ENCODE measurements at places on chromosomes 13 and 19. TPM values are rescaled to one million over a fixed set of nuclear protein-coding genes. Genes with fewer than 3 reads are reported as not detected.

DNA sequence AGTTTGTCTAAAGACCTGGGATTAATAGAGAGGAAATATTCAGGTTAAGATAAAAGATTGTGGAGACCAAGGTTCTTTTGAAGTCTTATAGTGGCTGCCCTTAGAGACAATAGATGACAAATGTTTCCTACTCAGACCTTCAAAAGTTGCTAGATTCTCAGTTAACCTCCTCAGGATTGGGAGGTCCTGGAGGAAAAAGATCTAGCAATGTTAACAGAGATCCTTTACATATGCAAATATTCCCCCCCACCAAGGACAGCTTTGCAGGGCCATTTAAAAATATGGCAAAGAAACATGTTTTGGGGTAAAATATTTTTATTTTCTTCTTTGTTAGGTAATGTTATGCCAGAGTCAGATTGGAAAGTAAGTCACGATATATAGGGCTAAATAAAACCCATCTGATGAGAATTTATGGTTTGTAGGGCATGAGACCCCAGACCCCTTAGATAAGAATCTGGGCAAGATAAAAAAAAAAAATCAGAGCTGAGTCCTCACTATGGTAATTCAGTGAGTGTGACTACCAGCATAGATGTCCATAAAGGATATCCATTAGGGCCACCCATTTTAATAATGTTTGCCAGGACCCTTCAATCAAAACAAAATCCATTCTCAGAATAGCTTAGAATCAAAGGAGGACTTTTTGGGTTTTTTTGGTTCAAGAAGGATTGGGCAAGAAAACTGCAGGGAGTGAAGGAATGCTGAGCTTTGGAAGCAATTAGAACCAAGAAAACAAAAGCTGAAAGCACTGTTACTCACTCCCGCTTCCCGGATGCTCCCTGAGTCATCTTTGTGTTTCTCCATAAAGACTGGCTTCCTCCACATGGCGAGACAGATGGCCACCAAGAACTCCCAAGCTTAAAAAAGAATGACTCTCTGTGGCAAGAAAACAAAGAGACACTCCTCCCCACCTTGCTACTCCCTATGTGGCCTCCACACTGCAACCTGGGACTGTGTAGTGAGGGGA is 28.2 kb downstream of the VSTM1 start:
- no peak for DNase-seq

NBEA gene
- 32.8 TPM for total RNA-seq

- DNase-seq, result no peak
Observed at GRCh38 chr19:46640656-46641055, 4.7 kb upstream of the GNG8 start.

DNA sequence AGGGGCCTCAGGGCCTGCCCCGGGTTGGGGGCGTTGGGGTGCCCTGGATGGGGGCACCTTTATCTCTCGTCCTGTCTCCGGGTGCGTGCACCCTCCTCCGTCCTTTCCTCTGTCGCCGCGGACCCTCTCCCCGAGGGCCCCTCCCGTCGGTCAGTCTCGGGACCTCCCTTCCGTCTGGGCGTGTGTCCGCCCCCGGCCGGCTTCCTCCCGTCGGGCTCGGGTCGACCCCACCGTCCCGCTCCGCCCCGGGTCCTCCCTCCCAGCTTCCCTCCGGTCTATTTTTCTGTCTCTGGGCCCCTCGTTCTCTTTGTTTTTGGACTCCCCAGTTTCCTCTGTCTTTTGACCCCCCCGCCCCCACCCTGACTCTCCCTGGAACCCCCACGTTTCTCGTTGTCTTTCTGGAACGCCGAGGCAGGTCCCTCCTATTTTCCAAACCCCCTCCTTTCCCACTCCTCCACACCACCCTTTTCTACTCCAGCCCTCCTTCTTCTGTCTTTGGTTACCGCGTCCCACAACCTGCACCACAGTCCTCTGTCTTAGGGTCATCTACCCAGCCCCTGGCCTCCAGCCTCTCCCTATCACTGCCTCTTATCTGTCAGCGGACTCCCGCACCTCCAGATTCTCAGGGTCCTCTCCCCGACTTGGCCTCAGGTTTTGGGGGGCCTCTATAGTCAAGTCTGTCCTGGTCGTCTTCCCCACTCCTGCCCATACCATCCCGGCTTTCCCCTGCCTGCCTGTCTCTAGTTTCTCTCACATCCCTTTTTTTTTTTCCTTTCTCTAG is 757 bp downstream of the EGLN2 start:
- no peak for DNase-seq

DNA sequence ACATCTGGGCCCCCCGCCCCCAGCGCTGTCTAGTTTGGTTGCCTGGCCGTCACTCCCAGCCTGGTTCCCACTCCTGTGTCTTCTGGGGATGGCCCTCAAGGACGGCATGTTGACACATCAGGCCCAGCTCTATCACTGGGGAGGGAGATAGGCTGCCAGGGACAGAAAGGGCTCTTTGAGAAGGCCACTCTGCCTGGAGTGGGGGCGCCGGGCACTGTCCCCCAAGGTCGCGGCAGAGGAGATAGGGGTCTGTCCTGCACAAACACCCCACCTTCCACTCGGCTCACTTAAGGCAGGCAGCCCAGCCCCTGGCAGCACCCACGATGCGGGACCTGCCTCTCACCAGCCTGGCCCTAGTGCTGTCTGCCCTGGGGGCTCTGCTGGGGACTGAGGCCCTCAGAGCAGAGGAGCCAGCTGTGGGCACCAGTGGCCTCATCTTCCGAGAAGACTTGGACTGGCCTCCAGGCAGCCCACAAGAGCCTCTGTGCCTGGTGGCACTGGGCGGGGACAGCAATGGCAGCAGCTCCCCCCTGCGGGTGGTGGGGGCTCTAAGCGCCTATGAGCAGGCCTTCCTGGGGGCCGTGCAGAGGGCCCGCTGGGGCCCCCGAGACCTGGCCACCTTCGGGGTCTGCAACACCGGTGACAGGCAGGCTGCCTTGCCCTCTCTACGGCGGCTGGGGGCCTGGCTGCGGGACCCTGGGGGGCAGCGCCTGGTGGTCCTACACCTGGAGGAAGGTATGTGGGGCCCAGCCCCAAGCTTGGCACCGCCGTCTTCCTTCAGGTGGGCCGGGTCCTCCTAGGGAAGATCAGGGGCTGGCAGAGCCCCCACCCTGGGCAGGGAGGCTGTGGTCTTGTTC is at the start of gene AMH:
AMH (plus strand) TSS at position 314 of the 857 bp plus-strand sequence; CDS start at position 324, 10 bp downstream.
- no peak for DNase-seq

DNA sequence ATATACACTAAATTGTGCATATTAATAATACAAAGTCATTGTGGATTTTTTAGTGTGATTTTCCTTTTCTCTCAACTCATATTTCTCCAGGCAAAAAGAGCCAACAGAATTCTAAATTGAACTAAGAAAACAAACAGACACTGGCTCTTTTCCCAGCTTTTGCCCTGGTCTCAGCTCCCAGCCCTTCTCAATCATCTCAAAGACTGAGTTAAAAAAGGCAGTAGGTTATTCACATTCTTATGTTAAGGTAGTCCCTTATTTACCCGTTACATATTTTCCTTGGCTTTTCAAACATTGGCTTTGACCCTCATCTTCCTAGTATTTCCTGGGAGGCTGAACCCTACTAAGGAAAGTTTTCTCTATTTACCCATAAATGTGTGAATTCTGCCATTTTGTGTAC is 753.6 kb downstream of the LIG4 start:
- DNase-seq, result no peak

ZNF560 gene
- not detected for total RNA-seq

DNA sequence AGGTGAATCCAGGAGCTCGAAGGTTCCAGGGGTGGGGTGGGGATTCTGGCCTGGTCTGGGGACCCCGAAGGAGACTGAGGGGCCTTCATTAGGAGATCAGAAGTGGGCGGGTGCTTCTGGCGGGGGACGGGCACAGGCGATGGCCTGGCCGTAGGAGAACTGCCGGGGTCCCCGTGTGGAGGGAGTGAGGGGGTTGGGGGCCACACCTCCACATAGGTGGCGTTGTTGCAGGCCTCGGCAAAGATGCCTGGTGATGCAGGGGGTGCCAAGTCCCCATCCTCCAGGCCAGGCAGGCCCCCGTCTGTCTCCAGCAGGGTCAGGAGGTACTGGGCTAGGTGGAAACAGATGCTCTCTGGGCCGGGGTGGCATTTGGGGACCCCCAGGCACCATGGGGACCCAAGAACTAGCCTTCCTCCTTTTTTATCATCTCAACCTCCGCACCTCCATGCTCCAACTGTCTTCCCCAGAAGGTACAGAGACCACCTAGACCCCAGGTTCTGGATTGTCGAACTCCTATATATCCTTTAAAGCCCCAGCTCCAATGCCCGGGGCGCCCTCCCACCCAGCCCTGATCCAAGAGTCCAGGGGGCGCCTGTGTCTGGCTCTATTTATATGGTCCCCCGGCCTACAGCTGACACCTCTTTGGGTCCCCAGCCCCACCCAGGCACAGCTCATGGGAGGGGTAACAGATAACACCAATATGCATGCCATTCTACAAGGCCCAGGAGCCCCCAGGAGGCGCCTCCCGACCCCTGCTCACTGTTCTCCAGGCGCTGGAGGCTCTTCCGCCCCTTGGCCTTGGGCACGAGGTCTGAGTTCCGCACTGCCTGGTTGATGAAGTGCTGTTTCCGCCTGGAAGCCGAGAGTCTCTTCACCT is 8.2 kb downstream of the RNU6-9 start:
- DNase-seq, result no peak

GRCh38 chr13:72737033-72737432 is 9.3 kb downstream of the BORA start:
- no peak for DNase-seq

DNA sequence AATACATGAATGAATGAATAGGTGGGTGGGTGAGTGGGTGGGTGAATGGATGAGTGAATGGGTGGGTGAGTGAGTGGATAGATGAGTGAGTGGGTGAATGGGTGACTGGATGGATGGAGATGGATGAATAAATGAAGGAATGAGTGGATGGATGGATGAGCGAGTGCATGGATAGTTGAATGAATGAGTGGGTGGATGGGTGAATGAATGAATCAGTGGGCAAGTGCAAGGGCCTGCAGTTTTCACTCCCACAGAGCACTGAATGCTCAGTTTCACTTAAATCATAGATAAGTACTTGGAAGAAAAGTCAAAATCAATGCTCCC is 12.4 kb downstream of the GAS6 start:
- DNase-seq, result no peak

- DNase-seq, result no peak
Observed at GRCh38 chr13:109162248-109163036, 533.0 kb downstream of the MYO16 start.

GRCh38 chr13:92575777-92576176 is 650.8 kb upstream of the GPC6 start:
- DNase-seq, result no peak

- no peak for DNase-seq
Observed at GRCh38 chr19:49020342-49020741, 3.5 kb upstream of the LHB start.

- peak; percentile 41 for DNase-seq
Observed at GRCh38 chr19:6108721-6109633, 1.3 kb downstream of the RFX2 start.

DNA sequence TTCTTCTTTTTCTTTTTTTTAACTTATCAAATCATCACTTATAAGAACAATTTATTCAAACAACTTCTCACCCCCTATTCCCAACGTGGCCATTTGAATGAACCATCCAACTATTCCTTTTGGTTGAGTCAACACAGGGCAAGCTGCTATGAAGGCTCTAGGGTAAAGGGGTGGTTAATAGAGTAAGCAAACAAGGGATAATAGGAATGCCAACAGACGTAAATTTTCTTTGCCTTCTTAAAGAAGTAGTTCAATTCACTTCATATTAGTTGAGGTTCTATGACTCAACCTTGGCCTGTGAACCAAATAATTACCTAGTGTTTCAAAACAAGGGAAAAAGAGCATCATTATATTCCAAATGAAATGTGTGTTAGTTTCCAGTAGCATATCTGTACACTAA is 1383.8 kb upstream of the SLC10A2 start:
- DNase-seq, result no peak

DNA sequence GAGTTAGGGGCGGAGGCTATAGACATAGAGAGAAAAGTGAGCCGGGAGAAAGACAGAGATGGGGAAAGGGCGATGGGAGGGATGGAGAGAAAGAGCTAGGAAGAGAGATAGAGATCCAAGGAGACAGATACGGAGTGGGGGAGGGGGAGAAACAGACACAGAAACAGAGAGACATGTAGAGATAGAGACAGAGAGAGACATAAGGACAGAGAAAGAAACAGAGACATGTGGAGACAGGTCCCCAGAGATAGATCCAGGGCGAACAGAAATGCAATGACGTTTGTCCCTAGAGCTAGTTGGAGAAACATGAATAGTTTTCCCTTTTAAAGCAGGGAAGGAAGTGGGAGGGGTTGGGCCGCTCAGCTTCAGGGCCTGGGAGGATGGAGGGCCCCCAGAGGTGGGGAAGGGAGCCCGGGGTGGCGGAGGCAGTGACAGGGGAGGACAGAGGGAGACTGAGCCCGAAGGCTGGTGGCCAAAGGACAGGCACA is 4.6 kb downstream of the PPP1R14A start:
- no peak for DNase-seq

- no peak for DNase-seq
Observed at GRCh38 chr13:75404726-75405125, 77.2 kb downstream of the TBC1D4 start.

DNA sequence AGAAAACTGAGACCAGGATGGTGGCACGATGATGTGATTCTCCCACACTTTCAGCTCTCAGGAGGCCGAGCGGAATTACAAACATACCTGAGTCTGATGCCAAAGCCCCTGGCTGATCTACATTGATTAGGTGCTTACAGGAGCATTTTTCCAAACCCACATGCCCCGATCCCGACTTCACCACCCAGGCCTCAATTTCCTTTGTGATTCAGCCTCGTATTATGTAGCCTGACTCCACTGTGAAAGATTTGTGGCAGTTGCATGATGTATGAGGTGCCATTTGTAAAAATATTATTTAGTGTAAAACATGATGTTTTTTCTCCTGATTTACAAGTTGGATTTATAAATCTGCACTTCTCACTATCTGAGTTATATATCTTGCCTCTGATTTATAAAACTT is 118.0 kb downstream of the TSHZ3 start:
- DNase-seq, result no peak

SOX1 gene
- total RNA-seq, result not detected

PTBP1 gene
- total RNA-seq, result 482 TPM

TGDS gene
- total RNA-seq, result 9.2 TPM

DNA sequence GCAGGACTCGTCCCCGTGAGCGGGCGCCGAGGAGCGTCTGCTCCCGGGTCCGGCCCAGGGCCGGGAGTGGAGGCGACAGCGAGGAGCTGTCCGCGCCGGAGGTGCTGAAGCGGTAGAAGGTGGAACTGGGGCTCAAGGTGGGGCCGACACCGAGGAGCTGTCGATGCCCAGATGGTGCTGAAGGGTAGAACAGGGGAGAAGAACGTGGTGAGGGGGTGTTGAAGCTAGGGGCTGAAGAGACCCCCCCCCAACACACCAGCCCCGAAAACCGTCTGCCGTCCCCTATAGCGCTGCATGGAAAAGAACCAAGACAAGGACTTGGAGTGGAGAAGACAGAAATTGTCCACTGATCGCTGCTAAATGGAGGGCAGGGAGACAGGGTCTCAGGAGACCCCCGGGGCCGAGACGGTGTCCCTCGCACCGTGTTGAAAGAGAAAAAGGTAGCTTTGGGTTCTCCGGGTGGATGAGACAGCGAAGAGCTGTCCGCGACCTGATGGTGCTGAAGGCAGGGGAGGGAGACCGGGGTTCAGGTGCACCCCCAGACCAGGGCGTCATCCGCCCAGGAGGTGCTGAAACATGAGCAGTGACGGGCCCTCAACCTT is 7.1 kb upstream of the PDE4C start:
- peak; percentile 63 for DNase-seq

PCDH8 gene
- total RNA-seq, result 0.25 TPM

GRCh38 chr13:76820759-76821158 is 65.4 kb downstream of the KCTD12 start:
- DNase-seq, result no peak

SUPT5H gene
- total RNA-seq, result 136 TPM

CGB5 gene
- 5.7 TPM for total RNA-seq

SBSN gene
- total RNA-seq, result 0.47 TPM

GIPC3 gene
- total RNA-seq, result 0.09 TPM

DACH1 gene
- total RNA-seq, result 66.8 TPM

GRCh38 chr13:107563099-107563925 is 652.0 kb downstream of the LIG4 start:
- no peak for DNase-seq
